ENCODE measurements at places on chromosomes 2 and 18.

- DNase-seq = no peak
Observed at GRCh38 chr2:109689182-109689930, 75.2 kb downstream of the SOWAHC start.

GRCh38 chr2:26144953-26145680 is 27.8 kb upstream of the GAREM2 start:
- peak; percentile 20 for DNase-seq

DNA sequence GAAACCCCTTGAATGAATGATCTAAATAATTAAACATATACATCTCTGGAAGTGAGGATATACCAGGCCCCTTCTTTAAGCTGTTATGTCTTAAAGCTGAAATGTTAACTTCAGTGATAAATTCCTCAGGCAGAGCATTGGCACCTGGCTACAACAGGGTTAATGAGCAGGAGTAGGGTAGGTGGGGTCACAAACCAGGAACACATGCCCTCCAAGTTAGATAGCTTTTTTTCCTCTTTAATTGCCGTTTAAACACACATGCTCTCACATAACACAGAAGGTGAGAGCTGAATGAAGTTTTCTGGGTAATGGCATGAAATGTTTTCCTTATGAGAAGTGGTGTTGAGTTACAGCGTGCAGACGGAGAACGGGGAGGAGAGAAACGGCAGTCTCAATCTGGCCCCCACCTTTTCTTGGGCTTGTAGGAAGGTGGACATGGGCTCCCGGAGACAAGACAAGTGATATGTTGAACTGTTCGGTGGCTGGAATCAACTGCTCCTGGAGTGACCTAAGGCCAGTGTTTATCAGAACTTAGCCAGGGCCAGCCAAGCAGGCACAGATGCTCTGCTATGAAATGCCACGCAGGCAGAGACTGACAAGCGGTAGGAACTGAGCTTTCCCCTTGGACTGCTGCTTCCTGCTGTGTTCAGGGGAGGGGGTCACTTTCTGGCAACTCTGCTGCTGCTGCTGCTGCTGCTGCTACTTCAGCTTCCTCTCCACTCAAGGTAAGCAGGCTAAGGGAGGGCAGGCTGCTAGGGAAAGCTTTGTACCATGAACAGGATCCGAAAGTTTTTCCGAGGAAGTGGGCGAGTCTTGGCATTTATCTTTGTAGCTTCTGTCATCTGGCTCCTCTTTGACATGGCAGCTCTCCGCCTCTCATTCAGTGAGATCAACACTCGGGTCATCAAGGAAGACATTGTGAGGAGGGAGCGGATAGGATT is at the start of gene GALNT5:
Gene GALNT5 (plus strand): TSS at position 394 of the 941 bp plus-strand sequence. CDS start 378 bp downstream, at position 772.
- DNase-seq = no peak

DNA sequence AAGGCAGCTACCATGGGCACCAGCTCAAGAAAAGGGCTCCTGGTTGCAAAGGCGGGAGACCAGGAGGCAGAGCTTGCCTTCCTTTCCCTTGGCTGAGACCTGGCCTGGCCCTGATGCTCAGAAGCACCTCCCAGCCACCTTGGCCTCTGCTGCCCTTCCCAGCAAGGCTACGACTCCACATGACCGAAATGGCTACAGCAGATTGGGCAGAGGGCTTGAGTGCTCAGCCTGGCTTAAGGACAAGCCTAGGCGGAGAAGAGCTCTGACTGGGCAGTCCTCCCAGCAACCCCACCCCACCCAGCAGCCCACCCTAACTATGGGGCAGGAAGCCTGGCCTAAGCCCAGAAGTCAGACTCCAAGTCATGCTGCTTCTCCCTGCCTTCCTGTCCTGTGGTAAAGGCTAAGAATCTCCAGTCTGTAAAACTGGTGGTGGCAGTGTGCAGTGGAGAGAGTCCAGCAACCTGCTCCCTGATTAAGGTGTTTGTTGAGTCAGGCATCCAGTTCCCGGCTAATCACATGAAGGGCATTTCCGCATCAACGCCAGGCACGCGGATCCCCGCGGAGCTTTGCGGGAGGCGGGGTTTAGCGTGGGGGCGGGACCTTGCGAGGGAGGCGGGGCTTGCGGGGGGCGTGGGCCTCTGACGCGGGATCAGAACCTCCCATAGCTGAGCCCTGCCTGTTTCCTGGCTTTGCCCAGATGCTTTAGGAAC is 256.0 kb downstream of the BCL11A start:
- no peak for DNase-seq

DNA sequence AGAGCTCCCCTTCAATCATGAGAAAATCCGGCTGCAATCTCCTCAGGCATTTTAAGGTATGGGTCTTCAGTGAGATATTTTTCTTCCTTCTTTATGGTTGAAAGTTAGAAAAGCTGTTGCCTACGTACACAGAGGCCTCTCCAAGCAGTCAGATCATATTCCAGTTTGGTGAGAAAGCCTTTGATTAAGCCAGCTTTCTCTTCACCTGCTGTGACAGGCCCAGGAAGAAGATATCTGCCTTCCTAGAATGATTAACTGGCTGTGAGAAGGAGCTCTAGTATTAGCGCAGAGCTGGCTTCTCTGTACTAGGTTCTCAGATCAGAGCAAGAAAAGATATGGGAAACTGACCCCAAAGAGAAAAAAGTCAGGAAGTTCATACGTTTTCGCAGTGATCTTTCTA is 585.0 kb upstream of the CHAC2 start:
- DNase-seq = no peak

DNA sequence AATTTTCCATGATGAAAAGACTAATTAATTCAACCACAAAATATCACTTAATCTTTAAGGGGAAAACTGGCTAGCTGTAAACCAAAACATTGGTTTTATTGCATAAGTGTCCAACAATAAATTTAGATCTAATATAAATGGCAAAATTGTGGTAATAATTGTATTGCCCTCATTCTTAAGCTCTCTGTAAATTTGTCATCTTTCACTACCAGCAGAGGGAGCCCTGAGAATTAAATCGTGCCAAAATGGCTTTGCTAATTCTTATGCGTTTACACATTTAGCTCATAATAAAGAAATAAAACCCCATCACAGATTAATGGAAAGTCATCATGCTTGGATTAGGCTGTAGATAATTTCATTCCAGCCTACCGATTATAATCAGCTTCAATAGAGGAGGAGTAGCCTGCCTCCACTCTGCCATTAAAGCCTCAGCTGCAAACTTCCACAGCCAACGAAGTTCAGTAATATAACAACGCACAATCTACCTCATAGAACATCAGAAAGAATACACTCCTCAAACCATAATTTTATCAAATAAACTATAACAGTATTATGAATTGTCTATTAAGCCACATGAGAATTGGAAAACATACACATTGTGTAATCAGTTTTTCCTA is 70.0 kb upstream of the ATP5MC3 start:
- DNase-seq = no peak

DNA sequence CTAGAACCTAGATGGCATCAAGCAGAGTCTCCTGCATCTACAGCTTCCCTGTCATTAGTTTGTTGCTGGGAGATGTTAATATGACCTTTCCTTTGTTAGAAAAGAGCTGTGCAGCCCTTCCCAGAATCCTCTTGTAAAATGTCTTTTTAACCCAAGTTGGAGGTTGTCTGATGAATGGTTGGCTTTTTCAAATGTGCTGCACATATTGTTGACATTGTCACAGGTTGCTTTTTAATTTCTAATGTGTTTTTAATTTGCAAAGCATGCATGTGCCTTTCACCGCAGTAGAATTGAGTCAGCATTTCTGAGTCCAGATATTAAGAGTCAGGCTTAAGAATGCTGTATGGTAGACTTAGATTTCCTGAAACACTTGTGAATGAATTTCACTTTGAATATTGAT is 120.8 kb downstream of the GREB1L start:
- DNase-seq = no peak

DNA sequence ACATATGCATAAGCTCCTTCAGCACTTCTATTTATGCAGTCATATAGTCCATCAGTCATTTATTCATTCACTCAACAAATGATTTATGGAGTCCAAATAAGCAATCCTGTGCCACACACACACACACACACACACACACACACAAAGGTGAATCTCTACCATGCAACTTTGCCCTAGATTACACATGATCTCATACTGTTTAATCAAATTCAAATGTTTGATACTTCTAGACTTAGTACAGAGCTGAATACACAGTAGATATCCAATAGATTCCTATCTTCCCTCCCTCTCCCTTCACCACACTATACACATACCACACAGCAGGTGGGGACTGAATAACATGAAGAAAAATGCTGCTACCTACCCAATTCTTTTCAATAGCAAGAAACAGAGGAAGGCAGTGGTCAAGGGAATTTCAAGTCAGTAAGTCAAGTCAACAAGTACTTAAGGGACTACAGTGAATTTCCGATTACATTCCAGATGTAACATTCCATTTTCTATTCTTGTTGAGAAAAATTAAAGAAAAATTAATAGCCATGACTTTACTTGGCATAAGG is 65.4 kb downstream of the EPG5 start:
- DNase-seq = no peak

All from iPS DF 19.7 (cell line).